RWPE2 (cell line): ENCODE measurements at places on chromosomes 11 and 22.

- no peak for DNase-seq
Measured at GRCh38 chr11:44531636-44532035, 33.8 kb upstream of the CD82 start.

DNA sequence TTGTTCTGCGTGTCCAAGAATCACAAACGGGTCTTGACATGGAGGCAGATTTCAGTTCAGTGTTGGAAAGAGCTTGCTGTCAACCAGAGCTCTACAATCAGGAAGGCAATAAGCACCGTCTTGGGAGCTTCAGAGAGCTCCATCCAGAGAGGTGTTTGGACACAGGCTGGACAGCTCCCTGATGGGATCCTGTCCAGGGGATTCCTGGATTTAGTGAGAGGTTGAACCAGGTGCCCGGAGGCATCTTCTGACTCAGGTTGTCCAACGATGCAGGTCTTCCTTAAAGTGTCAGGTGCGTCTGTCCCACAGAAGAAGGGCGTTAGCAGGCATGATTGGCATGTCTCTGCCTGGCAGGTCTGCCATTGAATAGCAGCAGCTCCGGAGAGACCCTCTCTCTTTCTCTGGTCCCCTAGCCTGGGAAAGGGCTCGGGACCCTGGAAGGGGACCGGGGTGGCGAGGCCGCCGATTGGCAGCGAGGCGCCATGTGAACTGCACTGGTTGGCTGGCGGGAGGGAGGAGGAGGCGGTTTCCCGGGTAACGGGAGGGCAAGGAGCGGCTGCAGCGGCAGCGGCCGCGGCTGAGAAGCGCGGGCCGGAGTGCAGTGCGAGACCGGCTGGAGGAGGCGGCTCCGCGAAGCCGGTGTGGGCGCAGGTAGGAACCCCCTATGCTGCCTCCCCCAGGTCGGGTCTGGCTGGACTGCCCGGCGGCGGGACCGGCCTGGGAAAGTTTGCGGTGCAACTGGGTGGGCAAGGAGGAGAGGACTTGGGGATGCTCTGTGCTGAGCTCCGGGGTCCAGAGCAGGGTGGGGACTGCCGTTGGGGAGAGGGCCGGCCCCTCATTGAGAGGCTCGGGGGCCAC is 104.1 kb upstream of the E2F8 start:
- peak; percentile 76 for DNase-seq

GRCh38 chr22:23816156-23816976 is 22.4 kb downstream of the DERL3 start:
- no peak for DNase-seq

DNA sequence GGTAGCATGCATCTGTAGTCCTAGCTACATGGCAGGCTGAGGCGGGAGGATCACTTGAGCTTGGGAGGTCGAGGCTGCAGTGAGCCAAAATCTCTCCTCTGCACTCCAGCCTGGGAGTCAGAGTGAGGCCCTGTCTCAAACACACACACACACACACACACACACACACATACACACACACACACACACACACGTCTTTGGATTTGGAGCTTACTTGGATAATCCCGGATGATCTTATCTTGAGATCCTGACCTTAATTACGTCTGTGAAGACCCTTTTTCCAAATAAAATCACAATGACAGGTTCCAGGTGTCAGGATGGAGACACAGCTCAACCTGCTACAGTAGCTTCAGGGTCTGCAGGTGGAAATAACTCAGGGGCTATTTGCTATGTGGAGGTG is 1.1 kb downstream of the UPB1 start:
- no peak for DNase-seq

GRCh38 chr11:108966206-108966605 is 301.3 kb downstream of the DDX10 start:
- DNase-seq = no peak

GRCh38 chr22:40602231-40602630 is 34.3 kb downstream of the MRTFA start:
- DNase-seq = no peak

- no peak for DNase-seq
Measured at GRCh38 chr22:30347255-30347892, 9.3 kb downstream of the SF3A1 start.
